ENCODE measurements at places on chromosomes 13 and 19.

- DNase-seq, result no peak
These were observed 436.8 kb downstream of the FGF14 start for GRCh38 chr13:101965096-101965495.

GRCh38 chr13:42747399-42747873 is 33.9 kb upstream of the FAM216B start:
- no peak for DNase-seq

DNA sequence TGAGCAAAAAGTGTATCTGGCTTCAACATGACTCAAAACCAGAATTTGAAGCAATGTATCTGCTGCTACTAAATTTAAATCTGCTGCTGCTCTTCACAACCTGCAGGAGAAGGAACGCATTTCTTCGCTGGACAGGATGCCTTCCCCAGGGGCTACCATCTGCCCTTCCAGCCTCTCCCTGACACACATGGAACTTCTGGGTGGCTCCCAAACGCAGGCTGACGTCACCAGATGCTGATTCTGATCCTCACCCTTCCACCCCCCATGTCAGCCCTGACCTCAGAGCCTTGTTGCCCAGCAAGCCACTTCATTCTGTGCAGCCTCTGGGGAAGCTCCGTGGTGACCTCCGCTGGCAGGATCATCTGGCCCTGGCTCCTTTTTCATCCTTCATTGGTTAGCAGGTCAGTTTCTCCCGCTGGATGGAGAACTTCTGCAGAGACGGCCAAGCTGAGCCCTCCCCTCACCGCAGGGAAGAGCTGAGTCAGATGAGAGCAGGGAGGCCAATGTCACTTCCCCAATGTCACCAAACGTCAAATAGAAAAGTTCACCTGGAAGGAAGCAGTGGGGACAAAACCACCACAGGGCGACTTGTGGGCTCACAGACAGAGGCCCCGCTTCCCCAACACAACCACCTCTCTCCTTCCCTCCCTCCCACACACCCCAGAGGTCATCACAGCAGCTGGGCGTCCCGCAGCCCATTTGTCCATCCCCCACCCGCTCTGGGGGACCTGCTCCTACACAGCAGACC is 14.0 kb upstream of the RAB20 start:
- no peak for DNase-seq

GRCh38 chr13:27132538-27132937 is 39.1 kb downstream of the USP12 start:
- DNase-seq, result no peak

DNA sequence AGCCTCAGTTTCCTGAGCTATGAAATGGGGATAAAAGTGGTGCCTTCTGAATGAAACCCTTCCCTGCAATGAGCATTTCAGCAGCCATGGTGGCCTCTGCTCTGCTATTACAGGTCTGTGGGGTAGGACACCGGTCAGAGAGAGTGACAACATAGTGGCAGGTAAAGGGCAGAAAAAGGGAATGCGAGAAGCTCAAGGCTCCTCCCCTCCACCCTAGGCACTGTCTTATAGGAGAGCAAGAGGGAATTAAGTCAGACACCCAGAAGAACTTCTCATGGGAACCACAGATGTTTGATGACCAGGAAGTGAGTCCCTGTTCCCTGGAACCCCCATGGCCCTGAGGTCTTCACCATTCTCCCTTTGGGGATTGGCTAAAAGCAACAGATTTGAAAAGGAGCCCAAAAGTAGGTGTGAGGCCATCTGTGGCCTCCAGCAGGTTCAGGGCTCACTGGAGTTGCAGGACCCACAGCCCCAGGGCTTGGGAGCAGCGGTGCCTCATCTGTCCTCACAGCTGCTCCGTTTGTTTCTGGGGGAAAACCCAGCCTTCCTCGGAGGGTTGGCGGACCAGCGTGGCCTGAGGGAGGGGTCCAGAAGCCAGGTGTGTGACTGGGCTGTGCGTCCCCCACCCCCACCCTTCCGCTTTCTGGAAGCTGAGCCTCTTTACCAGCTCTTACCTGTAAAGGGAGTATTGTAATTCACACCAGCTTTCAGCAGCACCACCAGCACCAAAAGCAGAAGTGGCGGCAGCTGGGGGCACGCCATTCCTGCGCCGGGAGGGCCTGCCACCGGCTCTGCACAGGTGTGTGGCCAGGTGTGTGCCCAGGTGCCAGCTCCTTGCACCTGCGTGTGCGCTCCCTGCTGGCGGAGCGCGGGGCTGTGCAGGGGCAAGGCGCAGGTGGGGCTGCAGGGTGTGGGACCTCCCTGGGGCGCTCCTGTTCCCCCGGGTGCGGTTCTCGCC is 19.4 kb downstream of the IQCN start:
- no peak for DNase-seq

DNA sequence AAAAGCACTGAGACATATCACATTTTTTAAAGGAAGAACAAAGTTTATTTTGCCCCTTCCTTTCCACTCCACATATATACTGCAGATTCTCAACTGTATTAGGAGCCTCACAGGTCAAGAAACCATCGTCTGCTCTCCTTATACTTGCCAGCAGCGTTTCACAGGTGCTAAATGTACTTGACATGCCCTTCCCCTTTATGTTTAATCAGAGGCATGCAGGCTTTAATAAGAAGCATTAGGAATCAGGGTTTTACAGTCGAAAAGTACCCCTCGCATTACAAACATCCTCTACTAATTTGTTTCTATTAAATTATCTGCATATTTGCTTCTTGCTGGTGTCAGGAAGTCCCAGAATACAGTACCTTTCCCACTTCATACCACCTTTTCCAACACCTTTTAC is 3.7 kb upstream of the RAP2A start:
- DNase-seq, result no peak

- DNase-seq, result no peak
These were observed 619 bp downstream of the MED16 start for GRCh38 chr19:892243-892893.

GRCh38 chr19:19459707-19460251 is 54.3 kb downstream of the GATAD2A start:
- peak; percentile 57 for DNase-seq

GRCh38 chr19:16657384-16657783 is 2.6 kb downstream of the SMIM7 start:
- DNase-seq, result no peak

DNA sequence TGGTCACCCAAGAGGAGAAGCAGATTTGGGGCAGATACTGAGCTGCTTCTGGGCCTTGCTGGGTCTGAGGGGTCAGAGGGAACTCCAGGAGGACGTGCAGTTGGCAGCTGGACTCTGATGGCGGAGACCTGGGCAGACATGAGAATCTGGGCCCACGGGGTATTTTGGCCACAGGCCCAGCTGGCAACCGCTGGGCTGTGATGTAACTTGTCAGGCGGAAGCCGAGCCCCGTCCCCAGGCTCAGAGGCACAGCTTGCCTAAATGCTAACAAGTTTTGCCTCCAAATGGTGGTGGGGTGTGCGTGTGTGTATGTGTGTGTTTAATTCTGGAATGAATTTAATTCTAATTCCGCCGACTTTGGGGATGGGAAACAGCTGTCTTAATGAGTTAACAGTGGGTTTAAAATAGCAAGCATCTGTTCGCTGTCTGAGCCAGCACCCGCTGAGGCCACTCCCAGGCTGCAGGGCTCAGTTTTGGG is 11.6 kb downstream of the ZNRF4 start:
- DNase-seq, result no peak

GRCh38 chr19:19134687-19135158 is 3.6 kb downstream of the TMEM161A start:
- DNase-seq, result no peak
